ENCODE measurements at places on chromosomes 11 and 22.

DNA sequence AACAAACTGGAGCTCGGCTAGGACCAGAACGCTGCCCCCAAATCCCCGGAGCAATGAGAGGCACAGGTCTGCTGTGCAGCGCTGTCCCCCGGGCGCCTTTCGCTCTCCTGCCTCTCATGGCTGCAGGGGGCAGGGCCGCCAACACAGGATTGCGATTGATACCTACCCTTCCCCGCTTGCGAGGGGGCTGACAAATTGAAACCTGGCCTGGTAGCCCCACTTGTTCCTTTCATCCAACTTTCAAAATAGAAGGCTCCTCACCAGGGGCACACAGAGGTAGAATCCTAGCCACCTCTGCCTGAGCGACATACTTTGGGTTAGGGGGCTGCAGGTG lies 642 bp upstream of the CASTOR1 start:
- no peak for DNase-seq

- no peak for DNase-seq
These were observed 120.2 kb downstream of the NECTIN1 start for GRCh38 chr11:119608781-119609180.

- no peak for DNase-seq
These were observed 30.4 kb downstream of the POU2F3 start for GRCh38 chr11:120270386-120270785.

DNA sequence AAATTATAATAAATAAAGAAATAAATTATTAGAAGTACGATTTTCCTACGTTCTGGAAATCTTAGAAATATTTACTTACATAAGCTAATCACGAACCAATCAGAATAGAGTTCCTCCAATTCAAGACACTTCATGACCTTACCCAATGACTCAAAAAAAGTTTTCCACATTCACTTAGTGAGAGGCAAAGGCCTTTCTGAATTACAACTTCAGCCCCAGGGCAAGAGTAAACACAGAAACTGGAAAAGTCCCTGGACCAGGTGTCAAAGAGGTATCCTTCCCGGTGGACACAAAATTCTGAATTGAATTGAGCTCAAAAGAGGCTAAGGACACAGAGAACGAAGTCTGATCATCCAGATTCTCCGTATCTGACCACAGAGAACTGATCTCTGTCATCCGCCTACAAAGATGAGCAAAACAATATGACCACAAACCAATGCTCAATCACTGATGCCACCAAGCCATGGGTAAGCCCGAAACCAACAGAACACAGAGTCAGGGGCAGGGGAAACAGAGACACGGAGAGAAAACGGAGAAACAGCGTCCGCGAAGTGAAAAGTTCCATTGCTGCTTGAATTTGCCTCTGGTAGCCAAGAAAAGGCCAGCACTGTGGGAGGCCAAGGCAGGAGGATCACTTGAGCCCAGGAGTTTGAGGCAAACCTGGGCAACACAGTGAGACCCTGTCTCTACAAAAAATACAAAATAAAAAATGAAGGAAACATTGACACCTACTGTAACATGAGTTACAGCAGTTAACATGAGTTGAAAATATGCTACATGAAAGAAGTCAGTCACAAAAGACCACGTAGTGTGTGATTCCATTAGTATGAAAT lies 6.8 kb downstream of the BID start:
- DNase-seq: no peak

DNA sequence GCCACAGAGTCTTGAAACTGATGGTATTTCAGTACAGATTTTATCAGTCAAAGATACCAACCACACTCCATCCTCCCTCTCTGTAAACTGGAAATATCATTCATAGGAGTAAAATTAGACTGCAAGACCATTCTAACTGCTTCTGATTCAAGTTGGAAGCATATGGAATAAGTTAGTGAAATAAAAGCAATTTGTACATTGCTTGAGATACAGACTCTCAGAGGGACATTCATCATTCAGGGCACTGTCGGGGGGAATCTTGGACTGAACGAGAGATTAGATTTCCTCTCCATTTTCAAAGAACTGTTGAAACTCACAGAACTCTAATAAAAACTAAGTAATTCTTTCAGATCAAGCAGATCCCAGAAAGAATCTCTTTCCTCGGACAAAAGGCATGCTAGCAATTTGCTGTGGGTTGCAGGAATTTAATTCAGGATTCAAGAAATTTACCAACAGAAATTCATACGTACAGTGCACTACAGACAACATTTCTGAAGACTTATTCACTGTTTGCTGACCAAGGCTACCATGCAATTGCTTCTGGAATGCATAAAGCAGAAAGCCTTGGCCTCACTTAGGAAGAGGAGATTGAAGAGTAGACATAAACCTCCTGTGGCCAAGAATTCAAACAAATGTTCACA lies 34.1 kb downstream of the PAMR1 start:
- peak; percentile 72 for DNase-seq
